Right atrium auricular region (tissue), 2 donors: ENCODE measurements at places on chromosomes 12 and 14. TPM values are rescaled to one million over a fixed set of nuclear protein-coding genes. Genes with fewer than 3 reads are reported as not detected.

DNA sequence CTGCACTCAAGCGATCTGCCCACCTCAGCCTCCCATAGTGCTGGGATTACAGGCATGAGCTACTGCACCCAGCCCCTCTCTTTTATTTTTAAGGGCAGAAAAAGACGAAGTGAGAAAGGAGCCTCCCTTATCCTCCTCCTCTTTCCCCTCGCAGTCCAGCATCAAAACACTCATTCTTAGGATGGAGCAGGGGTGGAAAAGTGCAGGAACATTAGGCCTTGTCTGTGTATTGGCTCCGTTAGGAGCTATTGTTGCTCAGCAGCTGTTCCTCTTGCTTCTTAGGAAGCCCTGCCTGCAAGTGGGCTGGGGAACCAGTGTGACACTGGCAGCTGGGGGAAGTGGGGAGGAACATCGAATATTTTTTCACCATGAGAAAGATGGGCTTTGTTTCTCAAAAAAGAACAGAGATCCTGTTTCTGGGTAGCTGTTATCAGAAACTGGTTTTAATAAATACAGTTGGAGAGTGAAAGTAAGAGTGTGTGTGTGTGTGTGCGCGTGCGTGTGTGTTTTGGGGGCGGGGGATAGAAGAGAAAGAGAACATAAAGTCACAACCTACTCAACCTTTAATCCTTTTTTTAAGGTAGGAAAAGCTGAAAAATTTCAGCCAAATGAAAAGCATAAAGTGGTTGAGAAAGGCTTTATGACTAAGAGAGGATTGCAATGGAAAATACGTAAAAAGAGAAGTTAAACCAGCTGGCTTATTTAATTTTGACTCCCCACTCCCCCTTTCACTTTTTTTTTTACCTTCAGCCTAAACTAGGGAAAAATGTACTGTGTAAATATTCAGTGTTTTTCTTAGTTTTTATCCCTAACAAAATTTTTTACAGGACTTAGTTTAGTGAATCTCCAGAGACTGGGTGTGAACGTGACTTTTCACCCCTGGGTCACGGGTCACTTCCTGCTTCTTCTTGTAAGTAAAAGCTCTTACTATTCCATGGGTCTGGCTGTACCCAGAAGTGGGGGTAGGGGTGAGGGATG, 197.2 kb upstream of the PLEKHG7 start:
- peak overlapping the region; percentile 81 for H3K27ac ChIP-seq
- H3K4me1 ChIP-seq = no peaks in the 10 kb centered on the region
- H3K36me3 ChIP-seq = no peaks in the 10 kb centered on the region
- no peak overlapping the region for H3K4me3 ChIP-seq
- DNase-seq = peak; percentile 75

DNA sequence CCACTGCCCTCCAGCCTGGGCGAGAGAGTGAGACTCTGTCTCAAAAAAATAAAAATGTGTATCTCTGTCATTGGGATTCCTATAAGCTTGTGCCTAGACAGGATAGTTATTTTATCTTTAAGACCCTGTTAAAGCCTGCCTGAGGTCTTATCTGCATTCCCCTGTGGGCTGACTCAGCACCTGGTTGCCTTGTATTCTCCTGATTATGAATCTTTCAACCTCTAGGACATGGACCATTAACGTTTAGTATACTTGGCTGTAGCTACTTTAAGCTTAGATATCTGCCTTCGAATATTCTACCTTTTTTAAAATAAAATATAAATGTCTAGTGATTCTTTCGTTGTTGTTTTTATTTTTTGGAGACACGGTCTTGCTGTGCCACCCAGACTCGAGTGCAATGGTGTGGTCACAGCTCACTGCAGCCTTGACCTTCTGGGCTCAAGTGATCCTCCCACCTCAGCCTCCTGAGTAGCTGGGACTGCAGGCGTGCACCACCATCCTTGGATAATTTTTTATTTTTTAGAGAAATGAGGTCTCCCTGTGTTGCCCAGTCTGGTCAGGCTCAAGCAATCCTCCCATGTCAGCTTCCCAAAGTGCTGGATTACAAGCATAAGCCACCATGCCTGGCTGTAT, 41.3 kb downstream of the RESF1 start:
- H3K36me3 ChIP-seq = peaks cover 51% of the 10 kb centered on the region
- DNase-seq = no peak
- H3K27me3 ChIP-seq = no peaks in the 10 kb centered on the region
- no peak overlapping the region for H3K4me3 ChIP-seq
- H3K4me1 ChIP-seq = peaks cover 6% of the 10 kb centered on the region
- no peak overlapping the region for H3K27ac ChIP-seq

- no peak overlapping the region for H3K27ac ChIP-seq
- H3K27me3 ChIP-seq = no peaks in the 10 kb centered on the region
- no peak overlapping the region for H3K4me3 ChIP-seq
- DNase-seq = no peak
- H3K4me1 ChIP-seq = no peaks in the 10 kb centered on the region
- H3K36me3 ChIP-seq = no peaks in the 10 kb centered on the region
Observed at GRCh38 chr14:103290961-103291360, 43.1 kb upstream of the EIF5 start.

GRCh38 chr14:96586921-96587822, 85.0 kb downstream of the PAPOLA start:
- no peak overlapping the region for H3K27ac ChIP-seq
- H3K36me3 ChIP-seq = no peaks in the 10 kb centered on the region
- no peaks in the 10 kb centered on the region for H3K27me3 ChIP-seq
- no peak overlapping the region for H3K4me3 ChIP-seq
- DNase-seq = peak; percentile 53

GRCh38 chr14:22007784-22008412, 334.3 kb upstream of the OR4E1 start:
- no peak overlapping the region for H3K4me3 ChIP-seq
- no peaks in the 10 kb centered on the region for H3K36me3 ChIP-seq
- no peaks in the 10 kb centered on the region for H3K27me3 ChIP-seq
- H3K27ac ChIP-seq = no peak overlapping the region
- H3K4me1 ChIP-seq = no peaks in the 10 kb centered on the region

DNA sequence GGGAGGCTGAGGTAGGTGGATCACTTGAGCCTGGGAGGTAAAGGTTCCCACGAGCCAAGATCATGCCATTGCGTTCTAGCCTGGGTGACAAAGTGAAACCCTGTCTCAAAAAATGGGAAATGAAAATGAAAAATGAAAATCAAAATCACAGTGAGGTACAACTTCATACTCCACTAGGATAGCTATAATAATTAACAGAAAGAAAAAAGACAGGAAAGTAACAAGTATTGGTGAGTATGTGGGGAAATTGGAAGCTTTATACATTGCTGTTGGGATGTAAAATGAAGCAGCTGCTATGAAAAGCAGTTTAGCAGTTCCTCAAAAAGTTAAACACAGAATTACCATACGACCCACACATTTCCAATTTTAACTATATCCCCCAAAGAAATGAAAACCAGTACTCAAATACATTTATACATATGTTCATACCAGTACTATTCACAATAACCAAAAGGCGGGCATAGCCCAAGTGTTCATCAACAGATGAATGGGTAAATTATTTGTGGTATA, 22.2 kb downstream of the SGPP1 start:
- H3K27me3 ChIP-seq = no peaks in the 10 kb centered on the region
- no peaks in the 10 kb centered on the region for H3K4me1 ChIP-seq
- H3K27ac ChIP-seq = no peak overlapping the region

GRCh38 chr14:102558556-102558955, 33.9 kb upstream of the RCOR1 start:
- DNase-seq = no peak
- no peaks in the 10 kb centered on the region for H3K4me1 ChIP-seq
- H3K27me3 ChIP-seq = no peaks in the 10 kb centered on the region
- no peak overlapping the region for H3K4me3 ChIP-seq

DNA sequence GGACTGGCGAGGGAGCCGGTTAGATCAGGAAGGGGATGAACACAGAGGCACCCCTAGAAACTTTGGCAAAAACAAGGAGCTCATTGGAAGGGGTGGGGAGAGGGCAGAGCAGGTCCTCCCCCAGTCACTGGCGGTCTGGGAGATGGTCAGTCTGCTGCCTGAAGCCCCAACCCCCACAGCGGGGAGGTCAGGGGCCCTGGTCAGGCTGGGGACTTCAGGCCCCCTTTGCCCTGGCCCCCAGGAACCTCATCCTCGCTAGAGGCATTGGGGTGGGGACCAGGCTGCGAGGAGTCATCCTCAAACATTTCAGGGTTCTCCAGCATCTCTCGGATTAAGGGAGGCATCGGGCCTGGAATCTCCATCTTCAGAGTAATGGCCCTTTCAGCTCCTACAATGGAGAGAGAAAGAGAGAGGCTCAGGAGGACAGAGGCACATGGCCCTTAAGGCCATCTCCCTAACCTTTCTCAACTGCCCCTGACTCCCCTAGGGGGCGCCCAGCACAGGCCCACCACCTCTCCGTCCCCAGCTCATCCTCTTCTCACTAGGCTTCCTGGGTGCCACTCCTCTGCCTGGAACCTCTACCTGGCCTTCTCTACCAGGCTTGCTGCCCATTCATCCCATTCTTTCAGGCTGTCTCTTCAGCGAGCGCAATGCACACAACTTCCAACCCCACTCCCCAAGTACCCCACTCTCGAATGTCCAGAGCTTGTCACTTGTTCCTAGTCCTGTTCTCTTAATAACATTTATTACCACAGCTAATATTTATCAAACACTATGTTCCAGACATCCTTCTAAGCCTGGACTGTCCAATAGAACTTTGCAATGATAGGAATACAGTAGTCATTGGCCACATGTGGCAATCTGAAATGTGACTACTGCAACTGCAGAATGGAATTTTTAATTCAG, 4.7 kb upstream of the ITGB7 start:
- peaks cover 34% of the 10 kb centered on the region for H3K36me3 ChIP-seq
- no peak for DNase-seq
- no peaks in the 10 kb centered on the region for H3K4me1 ChIP-seq

DNA sequence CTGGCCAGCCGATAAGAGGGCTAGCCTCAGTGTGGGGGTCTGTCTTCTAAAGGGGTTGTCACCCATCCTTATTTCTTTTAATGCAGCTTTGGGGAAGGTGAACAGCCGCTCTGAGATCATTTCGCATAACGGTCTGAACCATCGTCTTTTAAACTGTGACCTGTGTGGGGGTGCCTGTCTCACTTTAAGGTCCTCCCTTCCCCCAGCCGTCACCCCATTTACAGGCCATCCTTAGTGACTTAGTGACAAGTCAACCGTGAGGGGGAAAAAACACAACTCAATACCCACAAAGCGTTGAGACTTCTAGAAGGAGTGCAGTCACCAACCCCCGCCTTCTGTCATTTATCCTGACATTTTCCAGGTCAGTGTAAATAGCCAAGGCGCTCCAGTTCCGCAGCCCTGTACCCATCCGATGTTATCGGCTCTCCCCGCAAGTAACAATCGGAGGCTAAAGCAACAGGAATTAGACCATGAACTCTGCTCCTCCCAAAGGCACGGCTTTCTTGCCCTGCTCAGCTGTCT, 505 bp upstream of the DENND5B start:
- DNase-seq = peak; percentile 60
- no peaks in the 10 kb centered on the region for H3K4me1 ChIP-seq
- H3K4me3 ChIP-seq = peak overlapping the region; percentile 89
- H3K27me3 ChIP-seq = no peaks in the 10 kb centered on the region

DNA sequence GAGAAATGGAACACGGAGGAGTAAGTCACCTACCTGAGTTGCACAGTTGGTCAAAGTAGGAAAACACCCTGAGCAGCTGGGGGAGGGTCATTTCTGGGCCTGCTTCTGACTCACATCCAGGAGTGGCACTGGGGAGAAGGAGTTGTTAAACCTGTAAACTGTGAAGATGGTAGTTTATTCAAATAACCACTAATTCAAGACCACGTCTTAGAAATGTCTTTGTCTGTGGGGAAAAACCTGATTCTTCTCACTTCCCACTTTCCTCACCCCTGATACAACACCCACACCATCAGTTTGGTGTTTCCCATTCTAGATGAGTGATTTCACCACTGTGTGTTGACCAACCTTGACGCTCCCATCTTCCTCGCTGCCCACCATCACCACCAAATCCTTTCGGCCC, 207.1 kb downstream of the ANO4 start:
- H3K36me3 ChIP-seq = no peaks in the 10 kb centered on the region
- H3K27ac ChIP-seq = no peak overlapping the region
- H3K4me3 ChIP-seq = no peak overlapping the region
- no peak for DNase-seq
- no peaks in the 10 kb centered on the region for H3K4me1 ChIP-seq
- H3K27me3 ChIP-seq = no peaks in the 10 kb centered on the region

DNA sequence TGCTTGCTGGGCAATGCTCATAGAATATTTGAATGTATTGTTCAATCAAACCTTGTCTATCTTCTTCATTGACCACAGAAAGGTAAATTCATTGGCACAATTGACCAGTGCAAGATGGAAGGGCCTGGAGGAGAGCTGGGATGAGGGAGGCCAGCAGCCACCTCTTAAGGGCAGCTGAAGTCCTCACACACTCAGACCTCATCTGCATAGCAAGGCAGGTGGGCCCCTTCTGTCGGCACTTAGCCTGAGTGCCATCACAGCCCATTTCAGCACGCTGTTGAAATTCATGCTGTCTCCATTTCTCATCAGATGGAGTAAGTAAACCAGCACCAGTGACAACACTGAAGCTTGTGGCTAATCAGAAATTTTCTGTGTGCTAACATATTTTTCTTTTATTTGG, 25.4 kb upstream of the HMGA2 start:
- no peak overlapping the region for H3K27ac ChIP-seq
- no peak overlapping the region for H3K4me3 ChIP-seq
- DNase-seq = no peak
- no peaks in the 10 kb centered on the region for H3K36me3 ChIP-seq
- H3K27me3 ChIP-seq = no peaks in the 10 kb centered on the region

DNA sequence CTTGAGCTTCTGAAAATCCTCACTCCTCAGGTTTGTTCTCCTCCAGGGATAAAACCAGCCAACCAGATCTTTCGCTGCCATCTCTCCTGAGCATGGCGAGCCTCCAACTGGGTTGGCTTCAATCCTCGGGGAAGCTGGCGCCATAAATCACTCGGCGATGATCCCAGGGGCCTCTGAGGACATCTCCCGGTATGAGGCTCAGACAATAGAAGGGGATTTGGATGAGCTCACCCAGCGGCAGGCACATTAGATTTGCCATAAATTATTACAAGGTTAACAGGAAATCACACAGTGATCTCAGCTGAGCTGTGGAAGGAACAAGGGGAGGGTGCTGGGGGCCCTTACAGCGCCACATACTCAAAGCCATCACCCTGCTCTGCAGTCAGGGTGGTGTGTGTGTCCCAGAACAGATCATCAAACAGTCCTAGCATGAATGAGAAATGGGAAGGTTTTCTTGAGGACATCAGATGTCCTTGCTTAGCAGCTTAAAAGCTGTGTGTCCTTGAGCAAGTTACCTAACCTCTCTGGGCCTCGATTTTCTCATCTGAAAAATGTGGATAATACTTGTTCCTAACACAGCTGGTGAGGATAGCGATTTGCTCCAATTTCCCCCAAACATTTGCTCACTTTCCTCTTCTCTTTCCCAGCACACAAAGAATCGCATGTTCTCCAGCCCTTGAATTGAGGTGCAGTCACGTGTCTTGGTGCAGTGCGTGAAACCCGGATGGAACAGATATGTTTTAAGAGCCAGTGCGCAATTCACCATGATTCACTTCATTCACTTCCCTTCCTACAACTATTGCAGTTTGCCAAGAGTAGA, 142.8 kb downstream of the SCARB1 start:
- no peaks in the 10 kb centered on the region for H3K36me3 ChIP-seq
- peak overlapping the region; percentile 46 for H3K27ac ChIP-seq
- DNase-seq = no peak
- no peaks in the 10 kb centered on the region for H3K27me3 ChIP-seq
- no peaks in the 10 kb centered on the region for H3K4me1 ChIP-seq

Gene USP44
- total RNA-seq = 1.4 TPM

Gene SRP54
- 29.8 TPM for total RNA-seq

Gene SLC25A47
- not detected for total RNA-seq

Gene ATF1
- total RNA-seq = 17.5 TPM

Gene SAMD4A
- 74.5 TPM for total RNA-seq

Gene FOXJ2
- 19.9 TPM for total RNA-seq

Gene ANKRD33
- total RNA-seq = not detected

Gene KRT5
- total RNA-seq = 12.1 TPM

Gene MTA1
- total RNA-seq = 51.9 TPM

Gene TMEM63C
- not detected for total RNA-seq

Gene TMEM117
- total RNA-seq = 24.1 TPM

Gene ZNF740
- 5.9 TPM for total RNA-seq

Gene PIK3C2G
- total RNA-seq = not detected

Gene YBX3
- total RNA-seq = 612 TPM
